Right ventricle myocardium inferior (tissue), 1 donor: ENCODE measurements at places on chromosomes 7 and 10. TPM values are rescaled to one million over a fixed set of nuclear protein-coding genes. Genes with fewer than 3 reads are reported as not detected.

Gene UCMA
- total RNA-seq: not detected

Gene KEL
- total RNA-seq: 0.62 TPM

Gene GRM8
- 0.22 TPM for total RNA-seq

Gene AOC1
- total RNA-seq: 0.27 TPM

Gene AKR1C4
- not detected for total RNA-seq

Gene KIAA1217
- total RNA-seq: 45.0 TPM

Gene KCP
- 0.11 TPM for total RNA-seq

Gene TYW1B
- 3.1 TPM for total RNA-seq

Gene CLCN1
- not detected for total RNA-seq

Gene VAX1
- total RNA-seq: not detected

Gene CXCL12
- total RNA-seq: 144 TPM

Gene COL17A1
- 0.43 TPM for total RNA-seq

Gene ITIH5
- 10.3 TPM for total RNA-seq

Gene TDRD1
- total RNA-seq: 4.0 TPM

Gene RGR
- total RNA-seq: 1.9 TPM

GRCh38 chr7:95199779-95200558, 124.4 kb downstream of the PON1 start:
- DNase-seq: no peak

- no peak for DNase-seq
Measured at GRCh38 chr7:101255796-101256195, 10.9 kb upstream of the FIS1 start.

- no peak for DNase-seq
Measured at GRCh38 chr10:103554488-103555324, 61.2 kb downstream of the NEURL1 start.

DNA sequence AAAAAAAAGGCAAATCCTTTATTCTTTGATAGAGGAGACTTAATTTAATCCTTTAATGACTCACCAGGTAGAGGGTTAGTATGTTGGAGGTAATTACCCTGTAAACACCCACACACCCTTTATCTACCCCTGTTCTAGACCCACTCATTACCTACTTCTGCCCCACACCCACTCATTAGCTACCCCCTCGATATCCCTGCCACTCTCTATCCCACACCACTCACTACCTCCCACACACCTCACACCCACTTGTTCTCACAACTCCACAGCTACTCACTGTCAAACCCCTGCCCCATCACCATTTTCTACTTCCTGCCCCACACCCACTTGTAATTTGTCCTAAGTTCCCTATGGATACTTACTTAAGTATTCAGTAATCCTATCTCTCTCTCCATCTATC, 49.7 kb downstream of the SEC61G start:
- DNase-seq: no peak

GRCh38 chr7:98831641-98832221, 38.1 kb downstream of the TMEM130 start:
- DNase-seq: no peak

DNA sequence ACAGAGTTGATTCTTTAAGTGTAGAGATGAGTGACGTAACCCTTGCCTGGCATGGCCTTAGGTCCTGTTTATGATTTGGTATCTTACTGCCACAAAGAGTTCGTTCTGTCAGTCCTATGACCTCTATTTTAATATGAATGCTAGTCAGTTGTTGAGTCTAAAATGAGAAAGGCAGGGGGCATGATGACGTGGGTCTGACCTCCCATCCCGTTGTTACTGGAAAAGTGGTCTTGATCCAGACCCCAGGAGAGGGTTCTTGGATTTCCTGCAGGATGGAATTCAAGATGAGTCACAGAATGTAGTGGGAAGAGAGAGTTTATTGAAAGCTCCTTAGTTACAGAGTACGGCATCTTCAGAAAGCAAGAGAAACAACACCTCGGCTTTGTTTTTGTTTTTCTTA, 317.0 kb upstream of the COBL start:
- DNase-seq: no peak

GRCh38 chr10:116007256-116007891, 265.6 kb downstream of the GFRA1 start:
- DNase-seq: no peak

GRCh38 chr10:48946891-48947500, 7.4 kb upstream of the LRRC18 start:
- no peak for DNase-seq

DNA sequence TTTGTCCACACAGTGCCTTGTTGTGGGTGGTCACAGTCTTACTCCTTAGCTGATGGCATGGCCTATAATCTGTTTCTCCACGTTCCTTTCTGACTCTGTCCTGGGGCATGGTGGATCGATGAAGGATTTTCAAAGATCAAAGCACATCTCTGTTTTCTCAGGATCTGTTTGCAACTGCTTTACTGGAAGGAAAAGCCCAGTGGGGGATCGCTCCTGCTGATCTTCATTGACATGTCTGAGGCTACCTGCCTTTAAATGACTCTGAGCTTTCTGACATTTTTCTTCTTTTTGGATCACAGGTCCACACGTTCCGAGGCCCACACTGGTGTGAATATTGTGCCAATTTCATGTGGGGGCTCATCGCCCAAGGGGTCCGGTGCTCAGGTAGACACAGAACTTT, 68.0 kb upstream of the PRR15 start:
- DNase-seq: no peak

GRCh38 chr10:16603308-16603707, 81.6 kb upstream of the C1QL3 start:
- DNase-seq: no peak

- no peak for DNase-seq
Measured at GRCh38 chr7:103857435-103857834, 132.0 kb downstream of the RELN start.

DNA sequence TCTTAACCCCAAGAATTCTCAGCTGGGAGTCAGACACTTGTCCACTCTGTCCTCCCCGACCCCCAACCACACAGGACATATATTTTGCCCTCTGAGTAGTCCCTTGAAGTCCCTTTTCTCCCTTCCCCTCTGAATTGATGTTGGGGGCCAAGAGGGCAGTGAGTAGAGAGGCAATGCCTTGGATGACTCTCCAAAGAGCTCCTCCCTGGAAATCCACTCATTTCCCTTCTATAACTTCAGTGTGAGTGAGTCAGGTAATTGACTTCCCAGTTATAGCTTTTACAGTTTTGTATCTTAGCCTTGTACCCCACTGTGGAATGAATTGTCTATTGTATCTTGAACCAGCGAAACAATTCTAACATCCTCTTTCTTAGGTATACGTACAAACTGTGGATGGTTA, 9.2 kb upstream of the ODAD2 start:
- no peak for DNase-seq

- DNase-seq: no peak
Measured at GRCh38 chr10:4691301-4691700, 134.7 kb upstream of the AKR1E2 start.

DNA sequence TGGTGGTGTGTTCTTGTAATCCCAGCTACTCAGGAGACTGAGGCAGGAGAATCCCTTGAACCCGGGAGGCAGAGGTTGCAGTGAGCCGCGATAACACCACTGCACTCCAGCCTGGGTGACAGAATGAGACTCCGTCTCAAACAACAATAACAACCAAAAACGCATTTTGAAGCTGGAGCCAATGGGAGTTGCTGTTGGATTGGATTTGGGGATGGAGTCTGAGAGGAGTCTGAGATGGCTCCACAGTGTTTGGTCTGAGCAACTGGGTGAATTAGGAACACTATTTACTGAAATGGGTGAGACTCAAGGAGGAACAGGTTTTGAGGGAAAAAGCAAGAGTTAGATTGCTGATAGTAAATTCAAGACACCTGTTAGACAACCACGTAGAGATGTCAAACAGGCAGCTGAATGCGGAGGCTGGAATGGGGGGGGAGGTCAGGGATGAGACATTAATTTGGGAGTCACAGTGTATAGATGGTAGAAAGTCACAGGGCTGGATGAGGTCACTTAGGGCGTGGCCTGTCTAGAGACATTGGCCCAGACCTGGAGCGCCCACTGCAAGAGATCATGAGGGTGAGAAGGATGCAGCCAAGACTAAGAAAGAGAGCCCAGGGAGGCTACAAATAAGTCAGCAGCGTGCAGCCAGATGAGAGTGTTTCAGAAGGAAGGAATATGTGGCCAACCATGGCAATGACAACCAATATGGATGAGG, 56.4 kb downstream of the CYCS start:
- no peak for DNase-seq

GRCh38 chr7:94089806-94090205, 85.7 kb upstream of the BET1 start:
- no peak for DNase-seq

DNA sequence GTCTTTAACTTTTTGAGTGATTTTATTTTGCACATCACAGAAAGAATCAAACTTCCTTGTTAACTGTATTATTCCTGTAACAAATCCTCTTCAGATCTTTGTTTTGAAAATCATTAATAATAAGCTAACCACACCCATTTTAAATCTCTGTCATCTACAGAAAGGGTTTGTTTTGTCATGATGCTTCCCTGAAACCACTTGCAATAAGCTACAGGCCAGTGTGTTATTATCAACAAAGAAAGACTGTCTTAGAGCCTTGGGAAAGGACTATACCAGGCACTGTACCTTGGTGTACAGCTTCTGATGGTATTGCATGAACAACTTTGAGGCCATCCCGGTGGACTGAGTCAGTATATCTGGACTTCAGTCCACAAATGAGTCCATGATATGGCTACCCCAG, 145.3 kb upstream of the FAM3C start:
- no peak for DNase-seq

DNA sequence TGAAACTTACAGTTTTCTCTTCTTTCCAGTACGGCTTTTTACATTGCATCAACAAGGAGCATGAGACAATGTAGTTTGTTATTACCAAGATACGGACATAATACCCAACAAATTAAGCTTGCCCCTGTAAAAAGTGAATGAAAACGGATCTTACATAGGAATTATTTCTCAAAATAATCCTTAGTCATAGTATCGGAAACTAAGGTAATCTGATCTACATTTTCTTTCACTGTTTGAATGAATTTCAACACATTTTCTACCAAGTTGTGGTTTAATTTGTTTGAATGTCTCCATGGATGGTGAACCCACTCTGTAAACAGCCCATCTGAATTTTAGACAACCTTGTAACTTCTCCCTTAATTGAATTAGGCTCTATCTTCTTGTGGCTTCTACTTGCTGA, 90.5 kb downstream of the INHBA start:
- DNase-seq: no peak

DNA sequence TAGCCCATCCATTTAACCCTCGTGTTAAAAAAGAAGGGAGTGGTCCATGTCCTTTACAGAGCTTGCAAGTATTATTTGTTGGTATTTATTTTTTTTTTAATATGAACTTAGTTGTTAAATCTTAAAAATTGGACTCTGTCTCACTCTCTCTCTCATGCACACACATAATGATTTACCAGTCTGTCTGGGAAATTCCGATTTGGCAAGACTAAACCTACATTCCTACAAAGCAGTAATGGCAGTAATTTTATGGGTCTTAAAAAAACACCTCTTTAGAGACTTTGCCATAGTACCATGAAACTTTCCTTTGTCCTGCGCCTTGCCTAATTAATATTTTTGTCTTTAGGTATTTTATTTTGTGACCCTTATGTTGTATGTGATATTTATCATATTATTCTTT, 239.5 kb upstream of the PPP1R3A start:
- DNase-seq: no peak

GRCh38 chr7:158204453-158204852, 383.2 kb downstream of the PTPRN2 start:
- no peak for DNase-seq

DNA sequence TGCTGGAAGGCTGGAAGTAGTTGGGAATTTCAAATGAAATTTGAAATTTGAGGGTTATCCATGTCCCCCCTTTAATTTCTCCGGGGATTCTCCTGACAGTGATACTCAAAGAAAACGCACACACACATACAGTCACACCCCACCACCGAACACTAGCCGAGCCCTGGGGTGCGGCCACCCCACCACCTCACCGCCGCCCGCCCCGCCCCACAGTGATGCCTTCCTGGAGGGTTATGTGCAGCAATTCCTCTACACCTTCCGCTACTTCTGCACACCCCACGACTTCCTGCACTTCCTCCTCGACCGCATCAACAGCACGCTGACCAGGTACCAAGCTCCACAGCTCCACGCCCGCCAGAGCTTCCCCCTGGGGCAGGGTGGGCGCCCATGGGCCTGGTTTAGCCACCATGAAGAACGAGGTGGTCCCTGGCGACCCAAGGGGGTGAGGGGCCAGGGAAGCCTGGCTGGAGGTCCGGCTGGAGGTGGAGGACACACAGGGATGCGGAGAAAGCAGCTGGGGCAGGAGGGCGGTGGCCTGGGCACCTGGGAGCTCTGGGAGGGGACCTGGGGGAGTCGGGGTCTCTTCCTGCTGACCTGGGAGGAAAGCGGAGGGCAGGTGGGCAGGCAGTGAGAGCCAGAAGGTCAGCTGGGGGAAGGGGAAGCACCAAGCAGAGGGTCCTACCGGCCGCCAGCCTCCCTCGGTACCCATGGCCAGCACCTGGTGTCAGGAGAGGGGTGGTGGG, 19.4 kb upstream of the UTF1 start:
- peak; percentile 30 for DNase-seq

DNA sequence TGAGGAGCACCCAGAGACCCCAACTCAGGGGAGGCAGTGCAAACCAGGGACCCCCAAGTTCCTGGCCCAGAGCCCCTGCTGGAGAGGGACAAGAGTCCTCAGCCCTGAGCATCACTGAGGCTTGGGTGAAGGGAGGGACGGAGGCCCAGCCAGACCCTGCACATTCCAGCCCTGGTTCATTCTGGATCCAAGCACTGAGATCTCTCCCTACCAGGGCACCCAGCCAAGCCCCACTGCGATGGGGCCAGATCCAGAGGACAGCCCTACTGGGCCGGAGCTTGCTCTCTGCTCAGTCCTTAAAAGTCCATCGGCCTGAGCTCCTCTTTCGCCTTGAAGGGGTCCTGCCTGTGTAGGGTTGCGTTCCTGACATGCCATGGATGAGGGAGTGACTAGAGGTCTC, 40.5 kb upstream of the RABGEF1 start:
- DNase-seq: peak; percentile 80

DNA sequence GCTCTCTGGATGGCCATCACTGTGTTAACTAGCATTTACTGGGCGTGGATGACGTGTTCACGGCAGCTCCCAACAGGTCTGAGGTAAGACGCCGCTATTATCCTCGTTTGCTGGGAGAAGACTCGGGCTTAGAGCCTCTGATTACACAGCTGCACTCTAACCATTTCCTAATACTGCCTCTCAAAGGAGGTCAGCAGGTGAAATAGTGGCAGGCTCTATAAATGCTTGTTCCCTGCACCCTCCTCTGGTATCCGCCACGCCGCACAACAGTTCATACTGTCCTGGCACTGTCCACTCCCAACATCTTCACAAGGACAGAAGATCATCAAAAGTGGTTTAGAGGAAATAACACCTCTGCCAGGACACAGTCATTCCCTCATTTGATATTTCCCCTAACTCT, 28.3 kb downstream of the HIPK2 start:
- DNase-seq: no peak

GRCh38 chr10:127046975-127047877, 142.0 kb downstream of the DOCK1 start:
- no peak for DNase-seq

- peak; percentile 88 for DNase-seq
Measured at GRCh38 chr7:74479961-74480829, 26.5 kb downstream of the GTF2IRD1 start.

- DNase-seq: no peak
Measured at GRCh38 chr7:49776994-49777393, 3.6 kb downstream of the VWC2 start.

GRCh38 chr10:79475119-79475653, 29.8 kb upstream of the ZCCHC24 start:
- DNase-seq: no peak
